GM04504 (cell line): ENCODE measurements at places on chromosomes 6 and 20.

DNA sequence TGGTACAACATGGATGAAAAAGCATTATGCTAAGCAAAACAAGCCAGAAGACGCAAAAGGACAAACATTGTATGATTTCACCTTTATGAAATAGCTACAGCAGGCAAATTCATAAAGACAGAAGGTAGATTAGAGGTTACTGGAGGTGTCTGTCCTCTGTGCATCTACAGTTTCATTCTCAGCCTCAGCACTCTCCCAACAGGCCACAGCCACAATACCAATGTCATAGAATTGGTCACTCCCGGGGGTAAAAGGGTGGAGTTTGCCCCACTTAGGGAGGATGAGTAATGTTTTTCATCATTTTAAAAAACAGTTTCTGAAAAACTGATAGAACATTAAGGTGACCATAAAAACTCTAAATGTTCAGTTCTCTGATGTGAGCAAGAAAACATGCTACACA, 17.2 kb upstream of the TMX4 start:
- DNase-seq: no peak

DNA sequence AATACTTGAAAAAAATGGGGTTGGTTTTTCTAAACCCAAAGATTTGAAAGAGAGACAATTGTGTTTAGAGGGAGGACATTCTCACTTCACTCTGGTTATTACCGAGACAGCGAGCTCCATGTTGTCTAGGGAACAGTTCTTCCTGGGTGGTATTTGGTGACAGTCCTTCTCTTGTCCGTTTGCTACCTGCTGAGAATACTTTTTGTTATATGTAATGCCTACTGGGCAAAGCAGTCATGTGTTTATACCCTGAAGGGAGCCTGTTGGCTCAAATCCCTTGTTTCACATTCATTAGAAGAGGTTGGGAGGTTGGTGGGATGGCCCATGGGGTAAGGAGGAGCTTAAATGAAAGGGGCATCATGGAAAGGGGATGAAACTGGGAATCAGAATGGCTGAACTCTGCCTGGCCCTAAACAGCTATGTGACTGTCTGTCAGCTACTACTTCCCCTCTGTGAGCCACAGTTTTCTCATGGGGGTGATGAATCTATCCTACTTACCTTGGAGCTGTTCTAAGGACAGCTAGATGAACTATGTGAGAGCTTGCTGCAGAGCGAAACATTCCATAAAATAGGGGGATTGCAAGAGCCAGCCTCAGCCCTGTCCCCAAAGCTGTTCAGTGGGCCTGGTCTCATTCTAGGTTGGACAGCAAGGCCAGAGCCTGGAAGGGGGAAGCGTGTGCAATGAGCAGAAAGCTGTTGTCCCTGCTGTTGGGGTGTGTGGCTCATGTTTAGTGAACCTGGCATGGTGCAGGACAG, 43.5 kb downstream of the FNDC1 start:
- no peak for DNase-seq

- no peak for DNase-seq
Observed at GRCh38 chr6:56359201-56359899, 112.0 kb upstream of the COL21A1 start.

- no peak for DNase-seq
Observed at GRCh38 chr20:20248620-20249200, 119.2 kb upstream of the INSM1 start.

GRCh38 chr6:98498144-98498775, 336.1 kb upstream of the POU3F2 start:
- no peak for DNase-seq

DNA sequence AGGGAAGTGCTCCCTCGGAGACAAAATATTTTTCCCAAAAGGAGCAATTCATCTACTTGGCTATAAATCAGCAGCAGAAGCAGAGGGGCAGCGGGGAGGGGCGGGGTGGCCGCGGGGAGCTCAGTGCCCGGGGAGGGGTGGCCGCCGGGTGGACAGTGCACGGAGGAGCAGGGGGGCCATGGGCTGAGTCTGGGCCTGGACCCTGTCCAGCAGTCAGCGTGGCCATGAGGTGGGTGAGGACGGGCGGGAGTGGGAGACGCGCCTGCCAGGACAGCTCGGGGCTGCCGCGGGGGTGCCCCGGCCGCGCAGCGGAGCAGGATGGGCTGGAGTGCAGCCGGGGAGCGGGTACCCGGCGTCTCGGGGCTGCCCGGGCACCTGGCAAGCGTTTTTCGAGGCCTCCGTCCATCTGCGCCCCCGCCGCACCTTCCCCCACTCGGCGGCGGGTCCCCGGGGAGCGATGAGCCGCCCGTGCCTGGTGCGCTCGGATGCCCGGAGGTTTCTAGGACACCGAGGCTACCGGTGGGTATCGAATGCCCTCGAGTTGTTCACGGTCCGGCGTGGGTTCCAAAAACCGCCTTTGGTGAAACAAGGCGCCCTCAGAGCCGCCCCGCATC, 229.5 kb downstream of the THBS2 start:
- DNase-seq: no peak

DNA sequence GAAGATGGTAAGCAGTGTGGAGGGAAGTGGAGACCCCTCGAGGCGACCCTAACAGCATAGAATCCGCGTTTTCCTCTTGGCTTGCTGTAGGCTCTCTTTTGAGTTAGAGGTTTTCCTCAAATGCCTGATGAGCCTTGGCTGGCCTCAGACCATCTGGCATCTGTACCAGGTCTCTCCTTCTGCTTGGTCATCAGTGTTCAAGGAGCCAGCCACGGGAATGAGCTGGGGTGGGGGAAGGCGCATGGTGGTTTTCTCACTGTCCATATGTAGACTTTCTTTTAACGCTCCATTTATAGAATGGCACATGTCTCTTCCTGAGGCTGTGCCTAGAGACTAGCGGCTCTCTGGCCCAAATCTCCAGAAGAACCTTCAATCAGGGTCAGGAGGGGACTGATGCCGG, 8.1 kb upstream of the GUCA1A start:
- DNase-seq: peak; percentile 29
